Activated CD4-positive, alpha-beta T cell treated with anti-CD3 and anti-CD28 coated beads, Interleukin-2, amount 50 U/mL, for 16 hours (primary cell): ENCODE measurements at places on chromosomes 3 and 15.

GRCh38 chr3:72473156-72473555 is 375.1 kb downstream of the SHQ1 start:
- peak; percentile 39 for DNase-seq

DNA sequence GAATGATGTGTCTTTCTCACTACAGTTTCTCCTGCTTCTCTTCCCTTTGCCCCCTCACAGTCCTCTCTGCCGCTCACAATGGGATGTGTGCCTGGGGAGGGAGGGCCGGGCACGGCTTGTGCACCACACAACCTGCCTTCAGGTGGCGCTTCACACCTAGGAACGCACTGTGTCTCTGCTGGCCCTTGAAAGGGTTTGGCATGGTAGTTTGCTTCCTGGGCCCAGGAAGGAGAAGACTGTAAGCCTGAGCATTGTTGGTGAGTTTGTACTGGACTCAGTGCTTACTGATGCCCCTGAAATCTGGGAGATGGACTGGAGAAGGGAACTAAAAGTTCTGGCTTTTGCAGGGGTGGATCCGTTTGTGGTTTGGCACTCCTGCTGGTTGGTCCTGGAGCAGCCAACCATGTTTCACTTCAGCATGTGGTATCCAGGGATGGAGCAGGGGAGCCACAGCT is 9.2 kb downstream of the ALPK3 start:
- DNase-seq: no peak

DNA sequence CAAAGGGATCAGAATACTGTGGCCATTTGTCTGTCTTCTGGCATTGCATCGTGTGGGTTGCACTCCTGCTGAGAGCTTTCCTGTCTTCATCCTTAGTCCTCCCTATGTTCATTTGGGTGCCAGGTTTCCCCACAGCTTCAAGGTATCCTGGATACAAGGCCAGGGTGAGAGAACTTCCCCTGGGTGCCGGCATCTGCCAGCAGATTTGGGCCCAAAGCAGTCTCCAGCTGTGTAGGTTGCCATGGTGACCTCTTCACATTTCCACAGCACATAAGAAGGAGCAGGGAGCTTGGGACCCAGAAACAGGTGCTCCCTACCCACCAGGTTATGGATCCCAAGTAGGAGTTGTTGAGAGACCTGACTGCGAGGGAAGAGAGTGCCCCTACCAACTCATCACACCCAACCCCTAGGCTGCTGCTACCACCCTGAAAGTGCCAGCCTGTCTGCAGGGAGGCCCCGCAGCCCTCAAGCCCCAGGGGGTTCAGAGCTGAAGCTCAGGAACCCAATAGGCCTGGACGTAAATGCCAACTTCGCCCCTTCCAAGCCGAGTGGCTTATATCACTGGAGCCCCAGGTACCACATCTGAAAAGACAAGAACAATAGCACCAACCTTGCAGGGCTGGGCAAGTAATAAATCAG is 19.9 kb downstream of the TTC21A start:
- DNase-seq: no peak

DNA sequence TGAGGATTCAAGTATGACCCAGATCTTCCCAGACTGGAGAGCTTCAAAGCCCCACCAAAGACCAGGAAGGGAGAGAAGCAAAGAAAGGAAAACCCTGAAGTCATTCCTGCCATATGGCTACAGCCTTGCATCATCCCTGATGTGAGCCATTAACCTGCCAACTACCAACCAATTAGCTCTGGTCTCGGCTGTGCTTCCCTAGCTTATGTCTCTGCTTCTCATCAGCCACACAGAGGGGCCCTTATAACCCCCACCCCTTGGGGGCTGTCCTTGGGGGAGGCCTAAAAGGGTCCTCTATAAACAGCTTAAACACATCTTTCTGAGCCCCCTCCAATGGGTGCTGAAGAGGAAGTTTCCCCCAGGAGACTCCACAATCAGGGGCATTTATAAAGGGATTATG is 52.8 kb downstream of the NOX5 start:
- DNase-seq: no peak

GRCh38 chr3:178676942-178677790 is 140.9 kb downstream of the KCNMB2 start:
- no peak for DNase-seq

DNA sequence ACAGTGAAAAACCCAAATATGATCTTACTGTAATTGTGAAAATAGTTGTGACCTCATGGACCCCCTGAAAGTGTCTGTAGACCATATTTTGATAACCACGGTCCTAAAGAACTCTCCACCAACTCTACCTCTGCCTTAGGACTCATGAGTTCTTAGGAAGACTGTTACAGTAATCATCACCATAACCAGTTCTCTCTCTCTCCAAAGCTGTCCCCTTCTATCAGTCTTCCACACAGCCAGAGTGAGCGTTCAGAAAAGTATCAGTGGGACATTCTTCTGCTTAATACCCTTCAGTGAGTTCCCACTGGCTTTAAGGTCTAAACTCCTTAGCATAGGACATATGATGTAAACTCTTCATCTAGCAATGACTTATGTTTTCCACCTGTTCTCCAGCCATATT is 27.6 kb upstream of the ST6GAL1 start:
- no peak for DNase-seq

- no peak for DNase-seq
Measured at GRCh38 chr3:42473083-42473932, 29.1 kb upstream of the VIPR1 start.

GRCh38 chr3:184737063-184737462 is 25.2 kb upstream of the MAGEF1 start:
- no peak for DNase-seq

GRCh38 chr3:19945969-19946831 is 697 bp upstream of the RAB5A start:
- no peak for DNase-seq

- no peak for DNase-seq
Measured at GRCh38 chr3:63807961-63808565, 11.0 kb upstream of the C3orf49 start.

DNA sequence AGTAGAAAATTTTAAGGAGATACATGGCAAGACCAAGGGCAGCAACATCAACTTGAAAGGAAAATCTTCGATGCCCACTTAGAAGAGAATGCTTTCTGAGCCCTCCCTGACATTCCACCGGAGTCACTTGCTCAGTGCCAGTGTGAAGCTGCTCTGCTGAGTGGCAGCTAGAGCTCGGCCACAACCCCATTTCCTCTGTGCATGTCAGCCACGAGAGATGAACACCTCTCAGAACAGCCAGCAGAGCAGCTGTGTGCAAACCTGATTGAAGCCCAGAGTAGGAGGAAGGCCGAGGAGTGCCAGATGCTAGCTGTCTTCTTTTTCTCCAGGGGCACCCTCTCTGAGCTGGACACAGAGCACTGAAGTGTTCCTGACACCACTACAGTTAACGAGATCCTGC is 12.2 kb downstream of the TARS3 start:
- DNase-seq: no peak

DNA sequence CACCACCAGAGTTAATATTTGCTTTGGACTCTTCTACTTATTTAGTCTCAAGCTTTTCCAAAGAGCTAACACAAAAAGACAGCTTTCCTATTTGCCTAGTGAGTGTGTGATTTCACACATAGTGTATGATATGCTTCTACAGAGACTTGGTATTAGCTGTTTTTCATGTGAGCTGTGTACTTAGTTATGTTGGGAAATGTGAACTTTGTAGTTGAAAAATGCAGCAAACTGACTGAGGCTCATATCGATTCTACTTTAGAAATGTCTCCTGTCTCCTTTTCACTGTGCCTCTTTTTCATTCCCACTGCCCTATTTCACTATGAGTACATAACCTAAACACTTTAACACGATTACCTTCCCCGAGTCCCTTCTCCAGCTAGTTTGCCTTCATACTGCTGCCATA is 136.5 kb downstream of the ALCAM start:
- no peak for DNase-seq

DNA sequence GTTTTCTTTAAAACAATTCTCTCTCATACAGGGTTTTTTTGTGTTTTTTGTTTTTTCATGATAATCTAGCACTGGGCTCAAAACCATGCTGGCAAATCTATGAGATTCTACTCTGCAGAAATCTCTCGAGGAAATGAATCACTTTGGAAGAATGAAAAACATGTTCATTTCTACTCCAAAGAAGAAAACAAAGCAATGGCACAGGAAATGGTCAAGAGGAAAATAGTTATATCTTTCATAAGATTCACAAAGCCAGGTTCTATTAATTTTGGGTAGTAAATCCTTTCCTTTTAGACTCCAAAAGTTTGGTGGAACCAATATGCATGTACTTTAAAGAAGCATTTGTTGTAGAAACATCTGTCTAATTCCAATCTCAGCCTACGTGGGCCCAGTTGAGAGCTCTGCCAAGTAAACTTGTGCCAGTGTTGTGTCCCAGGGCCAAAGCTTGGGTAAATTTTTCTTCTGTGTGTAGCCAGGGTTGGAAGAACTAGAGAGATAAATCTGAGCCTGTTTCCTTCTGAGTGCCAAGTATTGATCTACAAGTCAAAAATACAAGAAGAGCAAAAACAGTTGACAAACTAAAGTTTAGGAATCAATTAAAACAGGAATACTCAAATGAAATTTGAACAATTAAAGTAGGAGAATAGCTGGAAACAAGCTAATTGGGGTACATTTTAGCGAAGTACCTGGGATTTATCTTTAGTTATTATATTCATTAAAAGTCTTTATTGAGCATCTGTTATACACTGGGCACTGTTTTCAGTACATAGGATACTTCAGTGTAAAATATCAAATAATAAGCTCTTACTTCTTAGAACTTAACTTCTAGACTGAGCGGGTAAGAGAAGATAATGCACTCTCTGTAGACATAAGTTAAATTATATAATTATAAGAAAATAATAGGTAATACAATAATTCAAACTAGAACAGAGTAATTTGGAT is 657.5 kb upstream of the NECTIN3 start:
- no peak for DNase-seq

DNA sequence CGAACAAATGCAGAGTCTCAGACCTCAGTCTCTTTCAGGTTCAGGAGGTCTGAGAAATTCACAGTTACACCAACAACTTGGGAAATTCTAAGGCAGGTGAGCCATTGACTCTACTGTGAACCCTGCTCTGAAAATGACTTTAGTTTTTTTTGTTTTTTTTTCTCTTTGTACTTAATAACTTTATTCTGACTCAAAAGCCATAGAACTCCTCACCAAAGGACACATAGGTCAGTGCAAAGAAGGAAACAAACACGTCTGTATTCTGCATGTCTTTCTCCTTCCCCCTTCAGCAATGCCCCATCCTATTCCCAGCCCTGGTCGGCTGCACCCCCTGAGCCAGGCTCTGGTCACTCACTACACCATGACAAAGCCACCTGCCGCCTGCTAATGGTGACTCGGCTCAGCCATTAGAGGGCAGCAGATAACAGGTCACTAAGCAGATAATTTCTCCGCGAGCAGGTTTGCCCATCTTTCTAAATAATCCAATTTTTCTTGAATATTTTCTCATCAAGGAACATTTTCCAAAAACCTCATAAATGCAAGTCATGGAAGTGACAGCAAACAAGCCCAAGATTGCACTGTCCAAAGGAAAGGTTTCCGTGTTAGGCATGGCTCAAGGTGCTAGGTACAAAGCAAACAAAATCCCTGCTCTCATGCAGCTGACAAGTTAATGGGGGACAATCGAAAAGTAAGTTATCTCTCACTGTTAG is 37.7 kb downstream of the TM4SF4 start:
- DNase-seq: peak; percentile 56

DNA sequence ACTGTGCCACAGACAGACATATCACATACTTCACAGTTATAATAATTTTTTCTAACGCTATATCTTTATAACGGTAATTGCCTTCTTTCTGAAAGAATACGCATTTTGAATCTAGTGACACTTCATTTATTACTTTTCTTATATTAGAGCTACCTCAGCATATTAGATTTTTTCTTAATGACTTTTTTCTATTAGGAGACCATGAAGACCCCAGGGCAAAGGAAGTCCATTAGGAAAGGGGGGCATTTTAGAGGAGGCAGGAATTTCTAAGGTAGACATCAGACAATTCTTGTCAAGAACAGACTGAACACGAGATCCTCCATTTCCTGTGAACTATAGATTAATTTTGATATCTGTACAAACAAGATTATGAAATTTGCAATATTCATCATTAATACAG is 90.5 kb upstream of the NSMCE3 start:
- no peak for DNase-seq

- DNase-seq: no peak
Measured at GRCh38 chr15:22989576-22990477, 9.7 kb upstream of the CYFIP1 start.

GRCh38 chr15:68337826-68338225 is 60.3 kb downstream of the FEM1B start:
- no peak for DNase-seq

DNA sequence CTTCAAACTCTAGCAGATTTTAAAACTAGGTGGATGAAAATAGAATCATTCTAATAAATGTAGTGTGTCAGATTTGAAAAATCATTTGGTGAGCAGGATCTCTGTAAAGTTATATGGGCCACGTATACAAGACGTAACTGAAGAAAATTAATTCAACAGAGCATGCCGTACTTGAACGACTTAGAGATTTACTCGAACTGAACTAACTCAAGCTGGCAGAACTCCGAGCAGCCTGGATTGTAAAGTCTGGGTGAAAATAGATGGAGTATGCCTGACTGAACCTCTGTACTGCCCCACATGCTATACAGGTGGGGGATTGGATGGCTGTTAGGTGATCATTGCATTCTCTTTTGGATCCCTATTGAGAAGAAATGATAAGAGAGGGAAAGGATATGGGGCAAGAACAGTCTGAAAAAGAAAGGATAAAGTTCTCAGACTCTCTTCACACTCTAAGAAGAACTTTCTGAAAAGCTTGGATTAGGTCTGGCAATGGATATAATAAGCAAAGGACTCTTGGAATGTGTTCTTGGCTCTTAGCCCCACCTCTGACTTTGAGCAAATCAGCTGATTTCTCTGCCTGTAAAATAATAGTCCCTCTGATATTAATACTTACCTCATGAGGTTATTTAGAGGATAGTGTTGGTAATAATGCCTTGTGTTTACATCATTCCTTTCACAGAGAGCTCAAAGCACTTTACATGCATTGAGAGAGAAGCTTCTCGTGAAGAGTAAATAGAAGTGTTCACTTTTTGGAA is 147.5 kb downstream of the FILIP1L start:
- DNase-seq: no peak

DNA sequence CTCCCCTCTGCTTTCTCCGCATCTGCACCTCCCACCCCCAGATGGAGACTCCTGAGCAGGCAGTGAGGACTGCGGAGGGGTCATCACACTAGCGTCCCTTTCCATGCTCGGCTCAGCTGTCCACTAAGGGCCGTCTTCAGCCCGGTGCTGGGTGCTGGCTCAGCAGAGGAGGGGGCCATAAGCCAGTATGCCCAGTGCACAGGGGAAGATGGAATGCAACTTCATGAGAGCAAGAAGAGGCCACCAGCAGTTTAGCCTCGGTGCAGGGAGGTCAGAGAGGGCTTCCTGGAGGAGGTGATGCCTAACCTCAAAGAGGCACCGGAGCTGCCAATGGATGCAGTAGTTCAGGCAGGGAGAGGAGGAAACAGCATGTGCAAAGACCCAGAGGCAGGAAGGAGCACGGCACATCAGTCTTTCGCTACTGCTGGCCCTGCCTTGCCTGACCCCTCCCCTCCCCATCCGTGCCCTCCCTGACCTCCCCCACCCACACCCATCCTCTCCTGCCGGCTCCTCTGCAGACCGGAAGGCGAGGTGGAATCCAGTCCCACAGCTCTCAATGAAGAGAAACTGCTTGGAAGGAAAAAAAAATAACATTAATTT is 15.2 kb upstream of the PLXND1 start:
- DNase-seq: no peak
